NCI-H69 (cell line): ENCODE measurements at places on chromosomes 6 and 20.

- no peak for DNase-seq
These were observed 95.7 kb downstream of the TULP4 start for GRCh38 chr6:158408013-158408412.

DNA sequence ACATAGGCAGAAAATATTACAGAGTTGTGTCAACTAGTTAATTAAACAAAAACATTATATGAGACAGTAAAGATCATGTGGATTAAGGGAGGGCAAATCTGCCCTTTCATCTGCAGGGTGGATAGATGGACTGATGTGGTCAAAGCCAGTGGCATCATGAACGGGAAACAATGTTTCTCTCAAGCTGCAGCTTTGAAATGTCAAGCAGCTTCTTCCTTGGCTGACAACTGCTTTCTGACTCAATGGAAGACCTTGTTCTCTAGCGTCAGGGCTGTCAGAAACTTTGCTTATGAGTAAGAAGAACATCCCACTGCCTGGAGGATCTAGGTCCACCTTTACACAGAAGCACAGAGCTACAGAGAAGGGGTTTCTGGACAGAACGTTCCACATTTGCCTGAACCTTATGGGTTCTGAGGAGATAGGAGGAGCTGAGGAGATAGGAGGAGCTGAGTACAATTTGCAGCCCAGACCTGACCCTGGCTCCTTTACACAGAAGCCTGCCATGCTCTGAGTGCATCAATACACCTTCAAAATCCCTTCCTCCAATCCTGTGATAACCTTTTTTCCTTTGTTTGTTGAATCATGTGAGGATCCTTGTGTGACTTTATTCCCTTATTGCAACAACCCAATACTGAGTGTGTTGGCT, 6.1 kb downstream of the CST5 start:
- DNase-seq: no peak

DNA sequence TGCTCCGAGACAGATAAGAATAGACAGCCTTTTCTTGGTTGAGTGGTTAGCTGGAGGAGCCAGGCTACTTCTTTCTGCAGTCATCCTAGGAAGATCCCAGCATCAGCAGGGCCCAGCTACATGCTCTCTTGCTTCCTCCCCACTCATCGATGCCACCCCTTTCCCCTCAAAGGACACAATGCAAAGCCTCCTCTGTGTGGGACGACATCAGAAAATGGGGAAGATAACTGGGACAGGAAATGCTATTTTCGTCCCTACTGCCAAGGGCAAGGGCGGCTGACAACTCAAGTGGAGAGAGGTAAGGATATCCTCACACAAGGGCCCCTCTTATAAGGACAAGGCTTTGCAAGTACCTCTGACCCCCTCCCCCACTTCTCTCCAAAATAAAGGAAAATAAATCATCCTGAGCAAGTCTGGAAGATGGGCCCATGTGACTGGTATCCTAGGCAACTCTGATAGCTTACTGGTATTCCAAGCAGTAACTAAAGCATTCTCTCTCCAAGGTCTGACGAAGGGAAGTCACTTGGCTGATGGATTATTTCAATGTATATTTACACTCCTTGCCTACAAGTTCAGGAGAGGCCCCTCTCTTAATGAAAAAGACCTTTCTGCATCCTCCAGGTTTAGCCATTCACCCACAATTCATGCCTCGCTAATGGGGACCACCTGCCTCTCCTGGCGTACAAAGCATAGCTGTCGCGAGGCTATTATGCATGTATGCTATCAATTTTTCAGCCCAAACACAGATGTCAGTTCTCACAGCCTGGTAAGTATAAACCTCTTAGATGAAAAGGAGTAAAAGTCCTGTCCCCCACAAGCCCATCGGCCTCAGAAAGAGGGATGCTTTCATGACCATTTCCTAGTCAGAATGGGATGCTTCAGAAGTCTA, 11.3 kb downstream of the ELMO2 start:
- DNase-seq: no peak

DNA sequence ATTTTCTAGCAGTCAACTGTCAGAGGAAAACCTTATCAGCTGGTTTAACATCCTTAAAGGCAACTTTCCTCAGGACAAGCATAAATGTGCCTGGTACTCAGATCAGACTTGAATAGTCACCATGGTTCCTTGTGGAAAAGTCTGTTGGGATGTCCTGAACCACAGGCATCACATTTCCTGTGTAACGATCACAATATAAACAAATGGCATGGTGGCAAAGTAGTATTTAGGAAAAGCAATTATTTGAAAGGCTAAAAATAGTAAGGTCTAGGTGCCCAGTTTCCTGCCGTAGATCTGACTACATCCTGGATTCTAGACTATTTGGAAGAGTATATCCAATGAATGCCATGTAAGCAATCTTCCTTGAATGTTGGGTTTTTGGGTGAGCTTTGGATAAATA, 271.9 kb upstream of the AGPAT4 start:
- peak; percentile 37 for DNase-seq

GRCh38 chr6:111381123-111381522, 101.9 kb downstream of the REV3L start:
- DNase-seq: no peak

- DNase-seq: no peak
These were observed 12.0 kb downstream of the WTAP start for GRCh38 chr6:159739341-159739740.

GRCh38 chr20:62067547-62068260, 2.0 kb upstream of the TAF4 start:
- DNase-seq: no peak
